Muscle of back (tissue), 13 donors: ENCODE measurements at places on chromosomes 12 and 14.

DNA sequence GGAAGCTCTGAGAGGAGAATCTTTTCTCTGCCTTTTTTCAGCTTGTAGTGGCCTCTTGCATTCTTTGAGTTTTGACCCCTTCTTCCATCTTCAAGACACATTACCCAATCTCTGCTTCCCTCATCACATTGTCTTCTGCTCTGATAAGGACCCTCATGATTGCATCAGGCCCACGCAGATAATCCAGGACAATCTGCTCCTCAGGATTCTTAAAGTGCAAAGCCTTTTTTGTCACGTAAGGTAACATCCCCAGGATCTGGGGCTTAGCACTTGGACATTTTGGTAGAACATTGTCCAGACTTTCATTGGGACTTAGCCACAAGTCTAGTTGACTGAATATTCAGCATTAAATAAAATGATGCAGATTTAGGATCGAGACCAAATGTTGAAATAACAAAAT is 521.2 kb downstream of the RMST start:
- DNase-seq, result no peak

DNA sequence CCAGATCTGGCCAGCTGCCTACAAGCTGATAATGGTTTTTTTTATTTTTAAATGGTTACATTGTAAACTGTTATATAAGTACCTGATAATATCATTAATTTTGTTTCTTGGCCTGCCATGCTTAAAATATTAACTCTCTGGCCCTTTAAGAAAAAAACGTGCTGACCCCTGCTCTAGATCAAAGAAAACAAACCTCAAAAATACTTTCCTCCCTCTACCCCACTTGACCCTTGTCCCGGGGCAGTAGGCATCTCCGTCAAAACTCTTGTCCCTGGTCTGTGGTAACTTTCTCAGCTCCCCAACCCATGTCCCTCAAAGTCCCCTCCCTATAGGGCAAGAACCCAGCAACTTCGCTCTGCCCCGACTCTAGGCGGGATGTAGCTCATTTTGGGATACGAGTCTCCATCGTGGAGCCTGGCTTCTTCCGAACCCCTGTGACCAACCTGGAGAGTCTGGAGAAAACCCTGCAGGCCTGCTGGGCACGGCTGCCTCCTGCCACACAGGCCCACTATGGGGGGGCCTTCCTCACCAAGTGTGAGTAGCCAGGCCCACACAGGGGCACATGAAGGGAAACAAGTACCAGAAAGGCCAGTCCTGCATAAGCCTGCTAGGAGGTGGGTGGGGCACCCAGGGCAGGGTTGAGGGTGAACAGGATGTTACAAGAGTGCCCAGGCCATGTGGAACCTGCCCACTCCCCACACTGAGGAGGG is 3.5 kb downstream of the RDH5 start:
- no peak for DNase-seq

DNA sequence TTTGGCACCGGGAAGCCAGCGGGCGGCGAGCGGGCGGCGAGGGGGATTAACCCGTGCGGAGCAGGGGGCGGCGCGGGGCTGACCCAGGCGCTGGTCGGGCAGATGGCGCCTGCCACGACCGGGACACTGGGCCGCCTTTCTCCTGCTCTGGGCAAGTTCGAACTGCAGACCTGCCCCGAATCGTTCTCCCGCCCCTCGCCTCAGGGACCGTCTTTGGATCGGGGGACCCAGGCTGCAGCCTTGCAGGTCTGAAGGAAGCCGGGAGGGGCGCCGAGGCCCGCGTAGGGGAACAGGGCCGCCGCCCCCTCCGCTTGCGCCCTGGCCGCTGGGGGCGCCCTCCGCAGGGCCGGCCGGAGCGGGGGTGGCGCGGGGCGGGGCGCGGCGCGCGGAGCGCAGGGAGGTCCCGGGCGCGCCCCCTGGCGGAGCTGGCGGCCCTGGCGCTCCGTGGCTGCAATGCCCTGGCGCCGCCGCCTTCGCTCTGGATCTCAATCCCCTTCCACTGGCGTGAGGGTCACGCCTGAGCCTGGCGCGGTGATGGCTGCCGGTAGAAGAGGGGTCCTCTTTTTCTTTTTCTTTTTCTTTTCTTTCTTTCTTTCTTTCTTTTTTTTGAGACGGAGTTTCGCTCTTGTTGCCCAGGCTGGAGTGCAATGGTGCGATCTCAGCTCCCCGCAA is 449 bp upstream of the LTBP2 start:
- peak; percentile 81 for DNase-seq

- peak; percentile 63 for DNase-seq
These were observed 20.4 kb upstream of the ATP5MC2 start for GRCh38 chr12:53696285-53696654.

DNA sequence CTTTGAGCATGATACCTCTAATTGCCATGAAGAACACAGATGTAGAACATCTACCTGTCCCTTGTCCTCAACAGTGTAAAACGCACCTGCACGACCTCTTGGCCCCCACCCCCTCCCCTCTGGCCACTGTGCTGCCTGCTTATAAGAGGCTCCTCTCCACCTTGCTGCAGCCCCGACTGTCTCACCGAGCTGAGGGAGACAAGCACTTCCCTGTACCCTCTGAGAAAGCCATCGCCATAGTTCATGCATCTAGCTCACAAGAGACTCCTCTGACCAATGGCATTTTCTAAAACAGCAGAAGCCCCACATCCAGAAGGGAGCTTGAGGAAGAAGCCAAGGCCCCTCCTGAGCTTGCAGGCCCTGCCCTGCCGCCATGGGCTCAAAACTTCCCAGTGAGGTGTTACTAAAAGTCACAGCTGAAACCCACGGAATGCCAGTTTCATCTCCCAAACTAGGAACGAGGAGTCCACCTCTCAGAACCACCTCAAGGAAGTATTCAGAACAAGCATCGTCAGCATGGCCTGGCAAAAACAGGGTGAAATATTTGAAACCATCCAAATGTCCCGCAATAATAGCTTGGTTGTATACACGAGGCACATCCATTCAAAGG is 21.5 kb upstream of the ANO2 start:
- DNase-seq, result no peak

GRCh38 chr12:49088150-49088931 is 6.3 kb downstream of the DHH start:
- peak; percentile 81 for DNase-seq

DNA sequence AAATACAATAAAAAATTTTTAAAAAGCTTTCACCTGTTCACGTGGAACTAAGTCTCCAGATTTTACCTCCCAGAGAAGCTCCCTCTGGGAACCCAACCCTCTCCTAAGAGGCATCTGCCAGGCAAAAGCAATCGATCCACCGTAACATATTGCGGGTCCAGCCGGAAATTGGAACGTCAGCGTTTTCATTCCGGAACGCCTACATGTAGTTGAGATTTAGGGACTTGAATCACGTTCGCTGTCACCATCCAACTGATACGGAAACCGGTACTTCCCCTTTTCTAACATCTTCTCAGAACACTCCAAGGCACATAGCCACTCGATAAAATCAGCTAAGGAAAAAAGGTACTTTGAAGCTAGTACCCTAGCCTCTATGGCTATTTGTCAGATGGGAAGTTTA is 70.3 kb downstream of the COX16 start:
- no peak for DNase-seq

DNA sequence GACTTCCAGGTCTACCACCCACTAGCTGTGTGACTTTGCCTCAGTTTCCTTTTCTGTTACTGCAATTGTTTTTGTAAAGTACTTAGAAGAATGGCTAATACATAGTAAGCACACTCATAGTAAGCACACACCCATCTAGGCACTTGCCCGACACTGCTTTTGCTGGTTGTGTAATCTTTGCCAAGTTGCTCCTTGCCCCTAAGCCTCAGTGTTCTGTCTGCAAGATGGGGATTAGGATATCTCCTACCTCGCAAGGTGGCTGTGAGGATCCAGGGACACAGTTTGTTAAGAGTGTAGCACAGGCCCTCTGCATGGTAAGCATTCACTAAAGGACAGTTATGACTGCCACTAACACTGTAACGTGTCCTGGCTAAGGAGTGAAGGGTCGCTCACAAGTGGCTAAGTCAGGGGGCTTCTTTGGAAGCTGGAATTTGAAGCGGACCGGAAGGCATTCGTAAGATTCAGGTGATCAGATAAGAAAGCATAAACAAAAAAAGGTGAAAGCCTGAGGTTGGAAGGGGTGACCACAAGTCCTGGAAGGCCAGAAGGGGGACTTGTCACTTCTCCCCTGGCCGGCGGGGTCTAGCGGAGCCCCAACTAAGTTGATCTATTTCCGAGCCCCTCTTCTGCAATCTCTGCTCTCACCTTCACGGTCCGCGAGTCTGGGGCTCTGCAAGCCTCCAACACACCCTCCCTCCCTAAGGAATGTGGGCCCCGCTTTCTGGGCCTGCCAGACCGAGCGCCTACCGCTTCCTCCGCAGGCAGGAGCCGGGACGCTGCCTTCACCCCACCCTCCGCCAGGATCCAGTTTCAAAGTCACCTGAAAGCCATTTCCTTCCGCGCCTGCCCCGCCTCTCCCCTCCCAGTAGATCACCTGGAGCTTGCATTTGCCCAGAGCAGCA is 1.5 kb upstream of the PLEKHG3 start:
- no peak for DNase-seq

GRCh38 chr12:75526655-75527511 is 15.5 kb upstream of the KRR1 start:
- peak; percentile 77 for DNase-seq

DNA sequence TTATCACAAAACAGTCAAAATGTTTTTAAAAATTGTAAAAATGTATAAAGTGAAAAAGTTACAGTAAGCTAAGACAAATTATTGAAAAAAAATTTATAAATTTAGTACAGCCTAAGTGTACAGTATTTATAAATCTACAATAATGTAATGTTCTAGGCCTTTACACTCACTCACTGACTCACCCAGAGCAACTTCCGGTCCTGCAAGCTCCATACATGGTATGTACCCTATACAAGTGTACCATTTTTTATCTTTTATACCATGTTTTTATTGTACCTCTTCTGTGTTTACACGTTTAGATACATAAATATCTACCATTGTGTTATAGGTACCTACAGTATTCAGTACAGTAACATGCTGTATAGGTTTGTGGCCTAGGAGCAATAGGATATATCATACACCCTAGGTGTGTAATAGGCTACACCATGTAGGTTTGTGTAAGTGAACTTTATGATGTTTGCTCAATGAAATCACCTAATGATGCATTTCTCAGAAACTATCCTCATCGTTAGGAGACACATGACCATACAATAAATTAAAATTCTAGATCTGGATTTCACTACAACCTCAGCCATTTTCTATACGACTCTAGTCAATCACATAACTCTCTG is 66.8 kb downstream of the TXNDC16 start:
- DNase-seq, result no peak

DNA sequence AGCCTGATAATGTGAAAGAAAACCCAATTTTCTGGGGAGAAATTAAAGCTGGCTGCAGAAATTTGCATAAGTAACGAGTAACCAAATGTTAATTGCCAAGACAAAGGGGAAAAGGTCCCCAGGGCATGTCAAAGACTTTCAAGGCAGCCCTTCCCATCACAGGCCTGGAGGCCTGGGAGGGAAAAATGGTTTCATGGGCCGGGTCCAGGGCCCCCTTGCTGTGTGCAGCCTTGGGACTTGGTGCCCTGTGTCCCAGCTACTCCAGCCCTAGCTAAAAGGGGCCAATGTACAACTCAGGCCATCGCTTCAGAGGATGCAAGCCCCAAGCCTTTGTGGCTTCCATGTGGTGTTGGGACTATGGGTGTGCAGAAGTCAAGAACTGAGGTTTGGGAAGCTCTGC is 96.5 kb downstream of the PPP1R12A start:
- DNase-seq, result no peak

DNA sequence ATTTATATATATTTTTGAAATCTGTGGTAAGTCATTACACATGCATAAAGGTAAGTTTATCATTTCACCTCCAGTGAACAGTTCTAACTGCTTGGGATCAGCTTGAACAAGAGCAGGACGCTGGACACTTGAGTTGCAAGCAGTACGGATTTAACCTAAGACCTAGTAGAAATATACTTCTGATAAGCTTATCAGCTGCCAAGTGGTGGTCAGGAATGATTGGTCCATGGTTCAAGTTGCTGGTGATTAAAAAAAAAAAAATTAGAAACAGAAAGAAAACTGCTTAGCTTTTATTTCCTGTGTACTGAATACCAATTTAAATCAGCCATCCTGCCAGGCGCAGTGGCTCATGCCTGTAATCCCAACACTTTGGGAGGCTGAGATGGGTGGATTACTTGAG is 88.6 kb downstream of the AEBP2 start:
- no peak for DNase-seq

GRCh38 chr12:49339464-49339861 is 2.5 kb upstream of the C1QL4 start:
- DNase-seq, result no peak

GRCh38 chr12:52469853-52470252 is 3.8 kb downstream of the KRT6C start:
- no peak for DNase-seq

- DNase-seq, result no peak
These were observed 291.0 kb upstream of the FKBP4 start for GRCh38 chr12:2503762-2504161.

- peak; percentile 27 for DNase-seq
These were observed 394.0 kb upstream of the SYT1 start for GRCh38 chr12:78470354-78471195.

GRCh38 chr12:130879212-130879686 is 7.4 kb downstream of the RAN start:
- DNase-seq, result no peak

DNA sequence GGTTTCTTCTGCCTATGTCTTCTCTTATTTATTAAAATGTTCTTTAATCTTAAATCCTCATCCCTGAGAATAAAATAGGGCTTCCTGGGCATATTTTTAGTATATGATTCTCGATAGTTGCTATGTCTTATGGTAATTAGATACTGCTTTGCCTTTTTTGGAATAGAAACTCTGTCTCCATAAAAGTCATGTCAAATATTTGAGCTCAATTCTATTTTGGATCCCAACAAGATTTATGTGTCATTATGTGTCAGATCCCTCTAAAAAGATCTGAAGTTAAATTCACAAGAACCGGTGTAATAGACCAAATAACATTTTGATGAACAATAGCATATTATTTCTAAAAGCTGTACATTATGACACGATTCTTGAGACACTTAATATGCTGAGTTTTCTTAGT is 312.5 kb upstream of the PDE3A start:
- no peak for DNase-seq

DNA sequence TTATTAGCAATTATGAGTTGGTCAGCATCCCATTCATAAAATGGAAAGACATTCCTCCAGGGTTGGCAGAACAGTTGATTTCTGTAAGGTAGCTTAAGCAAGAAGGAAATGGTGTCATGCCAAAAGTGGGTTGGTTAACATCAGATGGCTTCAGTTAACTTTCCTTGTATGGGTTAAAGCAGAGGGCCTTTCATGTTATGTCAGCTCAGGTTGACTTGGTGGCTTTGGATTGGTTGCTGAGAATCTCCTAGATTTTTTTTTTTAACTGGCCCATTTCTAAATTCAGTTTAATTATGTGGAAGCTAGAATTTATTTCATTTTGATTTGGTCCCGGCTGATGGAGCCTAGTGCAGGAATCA is 87.8 kb downstream of the BBS10 start:
- DNase-seq, result no peak
